NCI-H82 (cell line): ENCODE measurements at places on chromosomes 4 and X.

DNA sequence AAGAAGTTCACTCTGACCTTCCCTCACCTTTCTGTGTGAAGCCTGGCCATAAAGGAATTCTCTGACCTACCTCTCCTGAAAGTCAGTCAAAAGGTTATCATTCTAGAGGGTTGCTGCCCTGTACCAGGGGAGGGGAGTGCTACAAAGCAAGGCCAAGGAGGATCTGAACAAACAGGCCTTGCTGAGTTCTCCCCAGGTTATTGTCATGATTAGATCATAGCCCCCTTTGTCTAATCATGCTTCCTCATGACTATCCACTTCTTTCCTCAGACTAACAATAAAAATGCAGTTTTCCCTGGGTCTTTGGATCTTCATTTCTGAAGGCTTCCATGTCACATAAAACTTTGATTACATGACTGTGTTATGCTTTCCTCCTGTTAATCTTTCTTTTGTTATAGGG lies 472.0 kb downstream of the IQCM start:
- no peak for DNase-seq

DNA sequence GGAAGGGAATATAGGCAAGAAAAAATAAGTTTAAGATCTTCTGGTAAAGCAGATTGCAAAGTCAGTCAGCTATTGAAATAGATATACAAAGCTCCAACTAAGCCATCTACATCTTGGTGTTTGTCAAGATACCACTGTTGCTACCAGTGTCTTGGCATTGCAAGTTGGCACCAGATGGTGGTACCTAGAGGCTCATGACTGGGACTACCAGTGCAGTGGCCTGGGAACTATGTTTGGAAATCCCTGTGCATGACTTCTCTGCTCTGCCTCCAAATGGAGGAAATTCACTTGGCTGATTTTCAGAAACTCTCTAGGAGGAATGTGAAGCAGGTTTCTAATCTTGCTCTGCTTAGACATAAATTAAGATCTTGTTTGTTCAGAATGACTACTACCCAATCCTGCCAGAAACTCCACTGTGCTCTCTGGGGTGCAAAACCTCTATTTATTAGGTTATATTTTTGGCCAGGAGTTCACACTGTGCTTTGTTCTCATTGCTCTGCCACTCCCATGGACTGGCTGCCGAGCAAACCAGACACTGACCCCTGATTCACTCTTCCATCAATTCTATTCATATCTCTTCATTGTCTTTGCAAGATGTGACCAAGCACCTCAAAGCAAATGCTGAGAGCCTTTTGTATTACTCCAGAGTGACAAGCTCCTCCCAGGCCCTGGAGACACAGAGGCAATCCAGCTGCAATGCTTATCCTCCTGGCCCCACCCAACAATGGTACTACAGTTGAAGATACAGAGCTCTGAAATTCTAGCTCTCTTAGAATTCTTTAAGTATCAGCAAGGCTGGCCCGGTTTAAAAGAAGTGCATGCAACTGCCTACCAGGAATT lies 272.3 kb upstream of the FGF16 start:
- DNase-seq, result no peak

DNA sequence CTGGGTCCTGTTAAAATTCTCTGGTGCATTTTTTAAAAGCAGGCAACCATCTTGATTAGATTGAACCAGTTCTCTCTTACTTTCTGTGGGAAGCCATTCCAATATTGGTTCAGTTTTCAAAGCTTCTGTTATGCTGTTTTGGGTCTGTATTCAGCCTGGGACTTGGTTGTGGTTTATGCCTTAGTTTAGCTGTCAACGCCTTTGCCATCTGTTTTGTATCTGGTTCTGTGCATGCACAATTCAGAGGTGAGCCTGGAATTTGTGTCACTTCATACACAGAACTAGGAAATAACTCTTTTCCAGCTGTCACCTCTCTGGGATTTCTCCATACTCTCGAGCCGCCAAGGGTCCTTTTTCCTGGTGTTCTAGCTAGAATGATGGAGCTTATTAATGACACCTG lies 46.2 kb downstream of the STAP1 start:
- no peak for DNase-seq

DNA sequence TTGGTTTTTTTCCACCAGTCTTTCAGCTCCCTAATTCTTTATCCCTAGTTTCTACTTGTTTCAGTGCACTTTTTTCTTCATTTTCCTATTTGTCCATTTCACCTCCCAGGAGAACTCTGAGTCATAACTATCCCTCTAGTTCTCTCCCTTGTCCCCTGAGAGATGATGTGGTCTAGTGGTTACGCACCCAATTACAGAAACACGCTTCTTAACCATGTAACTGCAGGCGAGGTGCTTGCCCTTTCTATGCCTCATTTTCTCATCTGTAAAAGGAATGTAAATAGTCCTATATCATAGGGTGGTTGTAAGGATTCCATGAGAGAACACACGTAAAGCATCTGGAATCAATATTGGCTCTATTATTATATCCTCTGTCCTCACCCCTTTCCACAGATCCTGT lies 8.8 kb upstream of the GRPR start:
- DNase-seq, result no peak

DNA sequence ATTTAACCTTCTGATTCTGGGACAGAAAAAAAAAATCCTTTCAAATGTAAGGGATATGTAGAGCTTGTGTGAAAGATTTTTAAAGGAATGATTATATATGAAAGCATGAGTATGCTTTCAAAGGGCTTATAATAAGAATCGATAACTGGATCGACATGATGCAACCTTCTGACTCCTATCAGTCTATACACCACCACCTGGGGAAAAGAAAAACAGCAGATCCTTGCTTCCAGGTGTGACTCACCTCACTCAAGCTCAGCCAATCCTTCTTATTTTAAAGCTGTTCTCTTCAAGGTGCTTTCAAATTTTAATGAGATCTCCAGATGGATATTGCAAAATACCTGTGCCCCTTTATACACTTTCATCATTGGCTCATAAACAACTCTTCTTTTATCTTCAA lies 102.1 kb upstream of the EDNRA start:
- DNase-seq, result no peak

- peak; percentile 77 for DNase-seq
Measured at GRCh38 chr4:26330186-26330787, 9.5 kb downstream of the RBPJ start.

DNA sequence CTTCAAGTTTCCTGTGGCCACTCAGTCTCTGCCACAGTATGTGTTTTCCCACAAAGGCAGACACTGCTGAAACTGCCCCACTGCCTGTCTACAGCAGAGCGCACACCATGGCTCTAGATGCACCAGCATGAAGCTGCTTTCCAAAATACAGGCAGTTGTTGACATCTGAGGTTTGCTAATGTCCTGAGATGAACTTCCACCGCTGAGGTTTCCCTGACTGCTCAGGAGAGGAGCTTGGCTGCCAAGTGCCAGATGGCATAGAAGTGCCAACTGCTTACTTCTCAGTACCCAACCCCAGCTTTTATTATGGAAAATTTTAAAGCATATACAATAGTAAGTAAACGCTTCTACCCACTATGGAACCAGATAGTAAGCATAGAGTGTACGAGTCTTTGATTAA lies 61.0 kb upstream of the EXOC1L start:
- peak; percentile 35 for DNase-seq

DNA sequence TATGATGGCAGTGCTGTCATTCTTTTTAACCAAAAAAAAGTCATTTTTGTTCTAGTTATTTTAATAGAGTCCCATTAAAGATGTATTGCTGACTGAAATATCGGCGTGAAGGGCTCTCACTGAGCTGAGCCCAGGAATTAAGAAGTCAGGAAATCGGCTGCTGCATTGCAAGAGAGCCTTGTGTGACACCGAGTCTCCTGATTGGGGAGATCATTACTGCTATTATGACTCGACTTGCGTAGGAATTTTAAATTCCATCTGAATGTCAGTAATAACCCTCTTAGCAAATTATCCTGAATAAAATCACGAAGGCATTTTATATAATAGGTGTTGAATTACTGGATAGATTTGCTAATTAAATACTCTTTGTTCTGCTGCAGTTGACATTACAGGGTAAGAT lies 111.5 kb downstream of the POLA1 start:
- no peak for DNase-seq

DNA sequence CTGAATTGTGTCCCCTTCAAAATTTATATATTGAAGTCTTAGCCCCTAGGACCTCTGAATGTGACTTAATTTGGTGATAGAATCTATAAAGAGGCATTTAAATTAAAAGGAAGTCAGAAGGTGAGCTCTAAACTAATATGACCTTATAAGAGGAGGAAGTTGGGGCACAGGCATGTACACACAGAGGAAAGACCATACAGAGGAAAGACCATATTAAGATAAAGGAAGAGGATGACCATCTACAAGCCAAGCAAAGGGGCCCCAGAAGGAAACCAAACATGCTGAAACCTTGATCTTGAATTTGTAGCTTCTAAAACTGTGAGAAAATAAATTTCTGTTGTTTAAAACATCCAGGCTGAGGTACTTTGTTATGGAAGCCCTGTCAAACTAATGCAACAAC lies 26.9 kb upstream of the CYBB start:
- DNase-seq, result no peak

DNA sequence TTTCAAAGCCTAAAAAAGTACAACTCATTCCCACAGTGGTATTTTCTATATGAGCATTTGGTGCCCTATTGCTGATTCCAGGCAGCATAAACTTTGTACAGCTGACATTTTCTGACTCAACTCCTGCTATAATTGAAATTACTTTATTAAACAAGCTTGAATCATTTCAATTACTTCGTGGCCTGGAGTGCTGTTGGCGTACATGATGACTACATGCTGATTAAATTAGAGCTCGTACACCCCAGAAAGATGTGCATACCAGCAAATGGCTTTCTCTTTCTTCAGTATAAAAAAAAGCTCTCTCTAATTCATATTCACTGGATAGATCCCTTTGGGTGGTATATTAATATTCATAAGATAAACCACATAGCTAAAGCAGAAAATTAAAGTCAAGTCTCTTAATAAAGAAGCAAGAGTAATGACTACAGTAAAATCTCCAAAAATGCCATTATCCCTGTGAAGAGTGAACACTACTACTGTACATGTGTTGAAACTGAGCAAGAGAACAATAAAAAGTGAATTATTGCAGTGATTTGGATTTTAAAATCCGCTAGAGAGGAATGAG lies 245.0 kb upstream of the IGFBP7 start:
- no peak for DNase-seq

GRCh38 chr4:17823871-17824669 lies 13.3 kb downstream of the NCAPG start:
- no peak for DNase-seq

DNA sequence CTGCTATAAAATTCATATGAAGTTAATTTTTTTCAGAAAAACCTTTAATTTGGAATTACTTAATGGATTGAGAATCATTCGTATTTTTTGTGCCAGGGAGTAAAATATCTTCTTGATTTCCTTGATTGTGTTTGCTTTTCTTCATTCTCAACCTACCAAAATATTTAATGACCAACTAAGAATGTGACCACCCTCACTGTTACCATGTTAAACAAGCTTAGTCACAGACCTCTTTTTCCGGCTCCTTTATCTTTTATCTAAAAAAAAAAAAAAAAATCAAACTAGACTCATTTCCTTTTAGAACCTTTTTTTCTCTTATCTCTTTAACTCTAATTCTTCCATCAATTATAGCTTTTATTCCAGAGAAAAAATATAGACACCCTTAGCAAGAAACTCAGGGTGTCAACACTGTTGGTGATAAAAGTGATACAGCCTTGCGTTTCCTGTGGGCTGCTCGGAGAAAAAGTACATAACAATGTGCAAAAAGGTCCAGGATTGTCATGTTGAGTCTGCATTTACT lies 20.6 kb upstream of the HPGDS start:
- DNase-seq, result no peak

- DNase-seq, result peak; percentile 64
Measured at GRCh38 chr4:174522183-174523024, at the start of gene HPGD. Gene HPGD, minus strand, starts transcription at chr4:174522488. Its CDS starts 37 bp downstream, at chr4:174522451.

DNA sequence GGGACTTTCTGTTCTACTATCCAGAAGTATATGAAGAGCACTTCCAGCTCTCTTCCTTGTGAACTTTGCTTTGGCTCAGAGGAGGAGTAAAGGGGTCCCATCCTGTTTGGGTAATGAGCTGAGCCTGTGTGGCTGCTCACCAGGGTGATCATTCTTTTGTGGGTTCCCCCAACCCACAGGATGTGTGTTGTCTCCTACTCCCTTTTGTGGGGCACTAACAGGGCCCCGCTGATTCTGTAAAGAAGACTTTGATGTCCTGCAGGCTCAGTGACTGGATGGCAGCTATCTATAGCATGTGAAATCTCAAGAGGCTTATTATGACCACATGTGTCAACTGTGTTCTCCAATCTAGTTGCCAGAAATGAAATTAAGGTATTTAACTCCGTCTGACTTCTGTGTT lies 40.8 kb downstream of the ZNF518B start:
- no peak for DNase-seq

GRCh38 chr4:173500841-173501591 lies 29.0 kb downstream of the HAND2 start:
- no peak for DNase-seq
